ENCODE measurements at places on chromosomes 1 and 21.

- no peak for DNase-seq
Measured at GRCh38 chr1:221699577-221699976, 42.3 kb downstream of the DUSP10 start.

DNA sequence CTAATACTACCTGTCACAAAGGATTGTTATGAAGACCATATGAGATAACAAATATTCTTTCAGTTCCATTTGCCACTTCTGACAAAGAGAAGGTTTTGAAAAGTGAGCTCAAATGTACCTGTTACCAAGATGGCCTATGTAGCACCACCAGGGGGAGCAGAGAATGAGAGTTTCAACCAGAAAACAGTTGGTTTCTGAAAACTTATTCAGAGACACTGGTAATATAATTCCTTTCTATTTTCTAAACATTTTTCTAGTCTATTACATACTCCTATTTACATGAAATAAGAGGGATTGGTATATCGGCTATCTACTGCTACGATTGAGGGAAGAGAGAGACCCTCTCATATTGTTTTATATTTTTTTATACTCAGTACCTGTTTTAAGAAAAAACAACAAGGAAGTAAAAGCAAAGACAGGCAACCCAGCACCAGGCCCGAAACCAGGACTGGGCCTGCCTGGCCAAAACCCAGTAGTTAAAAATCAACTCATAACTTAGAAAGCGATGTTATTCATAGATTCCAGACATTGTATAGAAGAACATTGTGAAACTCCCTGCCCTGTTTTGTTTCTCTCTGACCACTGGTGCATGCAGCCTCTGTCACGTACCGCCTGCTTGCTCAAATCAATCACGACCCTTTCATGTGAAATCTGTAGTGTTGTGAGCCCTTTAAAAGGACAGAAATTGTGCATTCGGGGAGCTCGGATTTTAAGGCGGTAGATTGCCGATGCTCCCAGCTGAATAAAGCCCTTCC is 48.3 kb downstream of the IL23R start:
- DNase-seq = peak; percentile 6

- peak; percentile 8 for DNase-seq
Measured at GRCh38 chr1:52479076-52479475, 73.8 kb downstream of the TUT4 start.

DNA sequence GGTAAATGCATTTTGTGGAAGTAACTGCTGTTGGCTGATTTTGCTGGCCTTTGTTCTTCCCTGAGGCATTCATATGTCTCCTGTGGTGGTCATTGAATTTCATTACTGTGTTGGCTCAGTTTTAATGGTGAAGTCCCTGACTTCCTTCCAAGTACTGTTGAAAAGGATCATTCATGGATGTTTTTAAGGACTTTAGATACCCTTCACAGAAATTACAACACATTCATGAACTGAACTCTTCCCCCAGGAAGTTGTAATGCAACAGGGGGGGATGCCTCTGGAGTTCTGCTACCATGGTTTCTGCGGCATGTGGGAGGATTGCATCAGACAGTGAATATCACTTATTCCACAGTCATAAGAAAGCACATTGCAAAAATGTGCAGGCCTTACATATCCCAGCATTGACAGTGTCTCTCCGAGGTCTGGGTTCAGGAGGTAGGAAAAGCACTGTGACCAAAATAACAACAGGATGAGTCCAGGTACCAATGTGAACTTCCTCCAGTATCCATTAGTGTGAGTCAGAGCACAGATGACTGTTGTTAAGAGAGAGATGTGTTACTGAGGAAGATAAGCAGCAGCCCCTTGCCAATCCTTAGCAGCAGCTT is 2.1 kb upstream of the RAB3GAP2 start:
- DNase-seq = no peak

GRCh38 chr1:151779852-151780251 is 10.4 kb downstream of the TDRKH start:
- no peak for DNase-seq

GRCh38 chr1:52907812-52908153 is 13.8 kb downstream of the ECHDC2 start:
- DNase-seq = no peak

GRCh38 chr1:182181167-182181572 is 119.7 kb upstream of the ZNF648 start:
- DNase-seq = no peak

- DNase-seq = no peak
Measured at GRCh38 chr1:246300626-246301549, 206.2 kb downstream of the SMYD3 start.

- DNase-seq = peak; percentile 72
Measured at GRCh38 chr1:40849801-40850592, 12.2 kb downstream of the CITED4 start.

GRCh38 chr1:184801503-184801902 is 46.8 kb upstream of the EDEM3 start:
- DNase-seq = no peak

DNA sequence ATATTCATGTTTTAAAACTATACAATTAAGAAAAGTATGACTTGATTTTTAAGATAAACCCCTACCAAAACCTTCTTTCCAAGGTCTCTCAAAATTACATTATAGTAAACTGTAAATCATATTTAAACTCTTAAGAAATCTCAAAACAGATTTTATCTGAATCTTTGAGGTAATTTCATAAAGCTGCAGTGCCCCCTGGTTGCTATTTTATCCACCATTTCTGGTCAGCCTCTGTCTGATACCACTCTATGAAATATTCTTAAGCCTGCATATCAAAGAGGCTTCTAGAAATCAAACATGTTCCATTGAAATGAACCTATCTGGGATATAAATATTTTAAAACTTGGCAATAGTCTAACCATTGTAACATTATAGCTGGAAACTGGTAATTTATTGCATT is 317.3 kb downstream of the COL11A1 start:
- no peak for DNase-seq

GRCh38 chr1:32886004-32886827 is at the start of gene HPCA:
Gene HPCA (plus strand): TSS chr1:32886491. CDS start chr1:32888899, 2,408 bp downstream.
- DNase-seq = peak; percentile 26

DNA sequence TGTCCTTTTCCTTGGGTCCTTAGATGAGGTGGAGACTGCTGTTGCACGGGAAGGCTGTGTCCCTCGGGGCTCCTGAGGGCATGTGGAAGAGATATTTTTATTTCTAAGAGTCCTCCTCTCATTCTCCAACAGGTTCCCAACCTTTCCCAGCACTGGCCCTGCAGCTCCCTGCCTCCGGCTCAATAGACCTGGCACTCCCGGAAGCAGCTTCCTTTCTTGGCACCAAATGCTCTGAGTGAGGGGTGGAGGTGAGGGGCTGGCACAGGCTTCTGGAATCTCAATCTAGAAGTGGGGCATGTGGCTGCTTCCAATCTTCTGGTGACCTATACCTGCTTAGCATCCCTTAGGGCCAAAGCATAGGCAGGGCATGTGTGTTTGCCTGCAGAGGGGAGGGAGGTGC is 4.5 kb downstream of the ETV3L start:
- DNase-seq = no peak

DNA sequence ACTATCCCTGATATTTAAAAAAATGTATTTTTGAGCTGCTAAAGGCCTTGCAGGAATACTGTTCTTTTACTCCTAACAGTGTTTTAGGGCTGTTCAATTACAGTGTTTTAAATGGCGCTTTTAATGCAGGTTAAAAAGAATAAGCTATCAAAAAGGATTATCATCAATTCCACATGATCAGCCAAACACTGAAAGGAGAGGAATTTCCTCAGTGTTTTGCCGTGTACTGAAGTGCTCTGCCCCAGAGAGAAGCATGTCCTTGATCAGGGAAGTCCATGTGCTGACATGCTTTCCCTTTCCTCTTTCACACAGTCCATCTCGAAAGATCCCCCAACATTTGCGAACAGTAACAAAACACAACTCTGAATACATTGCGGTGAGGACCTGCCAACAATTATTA is 3.3 kb downstream of the CFAP298 start:
- no peak for DNase-seq

- no peak for DNase-seq
Measured at GRCh38 chr21:45698493-45699184, 55.1 kb downstream of the PCBP3 start.

- no peak for DNase-seq
Measured at GRCh38 chr1:53176452-53177208, 20.0 kb upstream of the CPT2 start.

- peak; percentile 46 for DNase-seq
Measured at GRCh38 chr1:157992031-157992832, 1.2 kb upstream of the KIRREL1 start.

DNA sequence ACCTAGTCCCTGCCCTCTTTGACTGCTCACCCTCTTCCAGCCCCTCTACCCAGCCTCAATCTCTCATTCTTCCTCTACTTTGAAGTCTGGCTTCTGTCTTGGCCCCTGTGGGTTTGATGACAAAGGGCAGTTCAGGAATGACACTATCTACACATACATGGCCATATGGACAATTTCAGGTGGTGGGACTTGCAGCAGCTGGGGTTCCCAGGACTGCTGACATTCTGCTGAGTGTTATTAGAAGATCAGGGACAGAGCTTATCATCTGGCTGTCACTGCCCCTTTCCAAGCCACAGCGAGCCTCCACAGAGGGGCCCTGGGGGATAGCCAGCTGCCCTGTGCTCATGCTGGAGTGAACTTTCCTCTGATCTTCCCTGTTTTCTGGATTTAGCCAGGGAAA is 97.4 kb upstream of the IPO9 start:
- DNase-seq = no peak

DNA sequence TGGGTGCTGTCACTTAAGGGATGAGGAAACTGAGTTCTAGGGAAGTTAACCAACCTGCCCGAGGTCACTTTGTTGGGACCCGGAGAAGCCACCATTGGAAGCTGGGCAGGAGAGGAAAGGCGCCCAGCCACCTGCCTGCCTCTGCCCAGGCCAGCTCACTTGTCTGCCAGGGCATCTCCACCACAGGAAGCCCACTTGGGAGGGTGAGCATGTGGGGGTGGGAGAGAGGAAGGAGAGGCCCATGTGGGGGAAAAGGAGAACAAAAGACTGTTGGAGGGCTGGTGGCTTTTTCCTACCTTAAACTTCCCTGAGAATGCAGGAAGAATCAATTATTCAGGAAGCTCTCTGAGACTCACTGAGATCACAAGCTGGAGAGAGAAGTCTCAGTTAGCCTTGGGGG is 43.8 kb upstream of the SELENON start:
- peak; percentile 49 for DNase-seq

- DNase-seq = no peak
Measured at GRCh38 chr1:47576758-47577115, 138.9 kb downstream of the FOXD2 start.

DNA sequence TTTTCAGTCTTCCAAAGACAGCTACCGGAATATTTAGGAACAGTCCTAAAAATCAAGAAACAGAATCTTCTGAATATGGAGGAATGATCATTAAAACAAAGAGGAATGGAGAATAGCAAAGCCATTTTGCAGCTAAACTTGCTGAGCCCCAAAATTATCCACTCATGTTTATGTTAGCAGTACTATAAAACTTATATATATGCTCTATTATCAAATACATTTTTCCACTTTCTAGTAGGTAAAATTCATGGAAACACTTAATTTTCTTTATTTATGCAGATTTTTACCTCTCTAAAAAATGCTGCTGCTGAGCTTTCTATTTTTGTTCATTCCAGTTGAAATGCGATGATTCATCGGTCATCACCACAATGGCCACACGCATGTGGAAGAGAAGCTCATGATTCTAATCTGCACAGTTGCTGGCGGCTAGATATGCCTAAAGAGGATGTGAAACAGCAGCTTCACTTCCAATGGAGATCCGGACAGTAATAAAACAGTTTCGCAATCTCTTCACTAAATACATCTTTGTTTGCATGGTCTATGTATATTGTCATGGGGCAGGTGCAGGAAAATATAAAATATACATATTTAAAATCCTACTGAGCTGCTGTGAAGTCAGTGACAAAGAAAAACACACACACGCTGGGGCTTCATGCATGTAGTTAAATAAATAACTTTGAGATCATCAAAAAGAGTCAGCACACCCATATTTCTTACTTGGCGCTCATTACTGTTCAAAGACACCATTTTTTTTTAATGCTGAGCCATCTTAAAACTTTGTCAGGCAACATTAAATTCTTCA is 292.2 kb downstream of the SMYD3 start:
- peak; percentile 90 for DNase-seq

- DNase-seq = no peak
Measured at GRCh38 chr1:167701510-167701909, 20.3 kb upstream of the MPZL1 start.

DNA sequence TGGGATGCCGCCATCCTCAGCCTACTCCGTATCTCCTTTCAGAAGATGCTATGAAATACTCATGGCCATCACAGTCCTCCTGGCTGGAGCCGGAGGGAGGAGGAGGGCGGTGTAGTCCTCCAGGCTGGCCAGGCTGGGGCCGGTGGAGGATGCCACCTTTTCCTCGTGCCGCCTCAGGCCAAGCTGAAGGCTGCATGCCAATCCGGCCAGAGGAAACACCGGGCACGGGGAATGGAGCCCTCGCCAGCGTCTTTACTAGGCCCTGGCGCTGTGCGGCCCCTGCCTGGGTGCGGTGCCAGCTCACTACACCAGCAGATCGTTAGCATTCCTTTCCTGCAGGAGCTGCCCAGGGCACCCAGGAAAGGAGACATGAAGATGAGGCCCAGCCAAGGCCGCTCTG is 70.1 kb downstream of the CASZ1 start:
- DNase-seq = no peak

- no peak for DNase-seq
Measured at GRCh38 chr21:34526618-34527290, 14.7 kb upstream of the KCNE1 start.

GRCh38 chr1:57208741-57209302 is 215.0 kb downstream of the DAB1 start:
- no peak for DNase-seq

GRCh38 chr1:224434691-224435317 is at the start of gene WDR26:
Gene WDR26 (minus strand): TSS chr1:224434797.
- DNase-seq = peak; percentile 70

- DNase-seq = no peak
Measured at GRCh38 chr21:28794371-28794851, 198.3 kb downstream of the LTN1 start.
